RPMI8226 (cell line): ENCODE measurements at places on chromosomes 1 and 21.

DNA sequence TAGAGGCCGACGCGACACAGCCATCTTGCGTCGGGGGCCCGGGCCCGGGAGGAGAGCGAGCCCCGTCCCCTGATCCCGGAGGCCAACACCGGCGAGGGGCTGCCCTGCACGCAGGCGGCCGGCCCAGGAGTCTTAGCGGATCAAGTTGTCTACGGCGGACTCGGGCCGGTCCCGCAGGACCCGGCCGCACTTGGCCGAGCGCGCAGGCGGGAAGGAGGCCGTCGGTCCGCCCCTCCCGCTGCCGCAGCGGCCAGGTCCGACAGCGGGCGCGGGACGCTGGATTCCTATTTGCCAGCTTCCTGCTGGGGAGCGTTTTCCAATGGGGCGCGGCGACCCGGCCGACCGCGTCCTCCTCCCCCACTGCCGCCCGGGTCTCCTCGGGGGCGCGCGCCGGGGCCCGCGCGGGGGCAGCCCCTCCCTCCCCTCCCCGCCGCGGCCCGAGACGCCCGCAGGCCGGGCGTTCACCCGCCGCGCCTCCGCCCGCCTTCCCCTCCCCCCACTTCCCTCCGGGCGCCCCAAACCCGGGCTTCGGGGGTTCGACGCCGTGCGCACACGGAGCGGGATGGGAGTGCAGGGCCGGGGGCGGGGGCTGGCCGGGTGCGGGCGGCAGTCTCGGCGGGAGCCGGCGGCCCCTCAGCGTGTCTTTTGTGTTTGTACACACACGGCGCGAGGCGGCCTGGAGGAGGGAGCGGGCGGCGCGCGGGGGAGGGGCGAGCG is 517 bp upstream of the H3-3A start:
- peak; percentile 76 for DNase-seq

DNA sequence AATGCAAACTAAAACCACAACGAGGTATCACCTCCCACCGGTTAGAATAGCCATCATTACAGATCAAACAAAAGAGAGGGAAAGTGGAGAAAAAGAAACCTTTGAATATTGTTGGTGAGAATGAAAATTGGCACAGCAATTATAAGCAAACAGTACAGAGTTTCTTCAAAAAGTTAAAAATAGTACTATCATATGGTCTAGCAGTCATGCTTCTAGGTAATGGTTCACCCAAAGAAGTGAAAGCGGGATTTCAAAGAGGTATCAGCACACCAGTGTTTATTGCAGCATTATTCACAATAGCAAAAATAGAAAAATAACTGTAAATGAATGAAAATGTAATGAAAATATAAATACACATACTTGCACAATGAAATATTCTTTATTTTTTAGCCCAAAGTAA is 8.2 kb downstream of the OR2T10 start:
- no peak for DNase-seq

GRCh38 chr1:3479511-3480368 is 25.3 kb downstream of the ARHGEF16 start:
- no peak for DNase-seq

DNA sequence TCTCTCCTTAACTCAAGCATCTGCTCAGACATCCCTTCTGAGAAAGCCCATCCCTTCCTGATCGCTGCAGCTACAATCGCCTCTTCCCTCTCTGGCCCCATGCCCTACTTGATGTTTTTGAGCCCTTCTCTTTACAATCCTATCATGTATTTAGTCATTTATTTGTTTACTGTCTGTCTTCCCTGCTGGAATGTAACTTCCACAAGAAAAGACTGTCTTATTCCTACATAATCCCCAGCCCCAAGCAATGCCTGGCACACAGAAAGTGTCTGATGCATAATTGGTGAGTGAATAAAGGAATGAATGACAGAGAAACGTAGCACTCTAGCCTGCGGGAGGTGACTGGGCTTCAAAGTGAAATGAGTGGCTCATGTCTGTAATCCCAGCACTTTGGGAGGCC is 25.4 kb downstream of the ECE1 start:
- DNase-seq: no peak

DNA sequence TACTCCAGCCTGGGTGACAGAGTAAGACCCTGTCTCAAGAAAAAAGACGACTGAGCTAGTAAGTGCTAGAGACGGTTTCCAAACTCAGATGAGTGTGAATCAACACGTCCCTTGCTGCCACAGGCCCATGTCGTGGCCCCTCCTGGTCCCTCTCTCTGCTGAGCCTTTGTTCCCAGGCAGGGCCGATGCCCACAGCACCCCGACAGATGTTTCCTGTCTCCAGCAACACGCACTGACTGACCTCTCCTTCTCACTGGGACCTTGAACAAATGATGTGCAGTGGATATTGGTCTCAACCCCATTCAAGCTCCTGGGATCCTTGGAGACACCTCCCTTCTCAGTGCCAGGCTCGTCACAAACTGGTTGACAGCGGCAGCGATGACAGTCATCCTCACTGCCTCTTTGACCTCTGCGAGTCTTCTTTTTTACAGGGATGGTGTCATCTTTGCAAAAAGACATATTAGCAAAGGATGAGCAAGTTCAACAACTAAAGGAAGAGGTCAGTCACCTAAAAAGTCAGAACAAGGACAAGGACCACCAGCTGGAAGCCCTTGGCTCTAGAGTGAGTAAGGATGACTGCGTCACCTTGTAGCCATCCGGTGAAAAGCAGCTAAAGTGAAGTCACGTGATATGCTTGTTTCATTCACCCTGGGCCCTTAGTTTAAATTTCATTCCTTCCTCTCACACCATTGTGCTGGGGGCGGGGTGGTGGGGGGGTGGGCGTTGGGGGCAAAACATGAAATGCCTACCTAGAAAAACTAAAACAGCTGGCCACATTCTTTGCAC is 65.8 kb downstream of the FHAD1 start:
- no peak for DNase-seq

DNA sequence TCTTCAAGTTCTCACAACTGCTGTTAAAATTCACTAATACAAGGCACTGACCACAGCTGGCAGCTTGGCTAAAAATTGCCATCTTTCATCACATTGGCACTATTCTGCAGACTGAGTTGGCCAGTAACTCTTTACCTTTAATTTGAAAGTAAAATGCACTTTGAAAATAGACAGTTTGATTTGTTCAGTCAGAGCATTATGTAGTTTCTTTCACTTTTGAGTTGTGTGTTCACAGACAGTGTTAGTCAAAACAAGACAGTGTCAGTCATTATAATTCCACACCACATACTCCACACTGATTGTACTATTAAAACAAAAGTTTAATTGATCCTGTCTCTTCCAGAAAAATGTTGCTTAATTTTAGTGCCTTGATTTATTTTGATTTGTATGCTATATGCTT is 160.7 kb downstream of the SDCCAG8 start:
- no peak for DNase-seq

- DNase-seq: no peak
Measured at GRCh38 chr1:87958201-87958600, 629.5 kb downstream of the LMO4 start.

DNA sequence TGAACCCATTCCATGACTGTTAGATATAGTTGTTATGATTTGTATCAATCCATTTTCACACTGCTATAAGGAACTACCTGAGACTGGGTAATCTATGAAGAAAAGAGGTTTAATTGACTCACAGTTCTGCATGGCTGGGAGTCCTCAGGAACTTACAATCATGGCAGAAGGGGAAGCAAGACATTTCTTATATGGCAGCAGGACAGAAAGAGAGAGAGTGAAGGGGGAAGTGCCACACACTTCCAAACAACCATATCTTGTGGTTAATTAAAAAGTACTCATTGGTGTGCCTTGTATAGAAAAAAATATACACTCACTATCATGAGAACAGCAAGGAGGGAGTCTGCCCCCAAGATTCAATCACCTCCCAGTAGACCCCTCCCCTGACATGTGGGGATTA is 137.6 kb upstream of the NBPF11 start:
- DNase-seq: no peak

- no peak for DNase-seq
Measured at GRCh38 chr1:89708751-89709375, 75.9 kb downstream of the LRRC8C start.

DNA sequence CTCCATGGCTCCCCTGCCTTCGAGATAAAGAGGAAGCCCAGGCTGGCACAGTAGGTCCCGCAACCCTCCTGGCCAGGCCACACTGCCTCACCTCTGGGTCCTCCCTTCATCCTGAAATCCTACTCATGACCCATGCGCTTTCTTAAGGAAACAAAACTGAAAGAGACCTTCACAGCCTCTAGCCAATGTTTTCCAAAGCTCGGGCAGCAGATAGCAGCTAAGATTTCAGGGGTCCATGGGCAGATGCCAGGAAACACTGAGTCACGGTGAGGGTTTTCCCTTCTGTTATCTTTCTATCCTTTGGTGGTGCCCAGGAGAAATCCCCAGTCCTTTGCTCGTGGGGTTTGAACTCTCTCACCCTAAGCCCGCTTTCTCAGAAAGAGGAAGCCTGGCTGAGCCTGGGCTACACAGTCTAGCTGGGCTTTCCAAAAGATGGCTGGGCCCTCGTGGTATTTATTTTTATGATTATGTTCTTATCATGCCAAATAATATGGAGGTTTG is 26.6 kb downstream of the TTC39A start:
- DNase-seq: no peak

DNA sequence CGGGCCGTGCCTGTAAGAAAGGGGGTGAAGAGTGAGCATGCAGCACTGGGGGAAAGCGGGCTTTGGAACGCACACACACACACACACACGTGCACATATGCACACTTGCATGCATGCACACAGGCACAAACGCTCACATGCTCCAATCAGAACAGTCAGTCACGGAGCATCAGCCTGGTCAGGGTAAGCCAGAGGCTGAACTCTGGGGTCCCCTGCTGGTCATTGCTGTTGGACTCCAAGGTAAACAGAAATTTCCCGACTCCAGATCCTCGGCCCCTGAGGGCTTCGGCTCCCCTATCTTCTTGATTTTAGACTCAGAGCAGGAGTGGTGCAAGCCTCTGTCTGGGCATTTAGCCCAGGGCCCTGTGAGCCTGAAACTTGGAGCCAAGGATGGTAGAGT is 54.2 kb downstream of the SYT2 start:
- DNase-seq: peak; percentile 45

GRCh38 chr1:171472183-171472647 is 13.1 kb upstream of the PRRC2C start:
- DNase-seq: no peak

GRCh38 chr1:94796266-94796665 is 23.9 kb upstream of the SLC44A3 start:
- DNase-seq: no peak

- DNase-seq: peak; percentile 93
Measured at GRCh38 chr21:43864313-43864961, 586 bp upstream of the AGPAT3 start.

GRCh38 chr1:185566995-185567394 is 167.2 kb upstream of the HMCN1 start:
- DNase-seq: peak; percentile 26

DNA sequence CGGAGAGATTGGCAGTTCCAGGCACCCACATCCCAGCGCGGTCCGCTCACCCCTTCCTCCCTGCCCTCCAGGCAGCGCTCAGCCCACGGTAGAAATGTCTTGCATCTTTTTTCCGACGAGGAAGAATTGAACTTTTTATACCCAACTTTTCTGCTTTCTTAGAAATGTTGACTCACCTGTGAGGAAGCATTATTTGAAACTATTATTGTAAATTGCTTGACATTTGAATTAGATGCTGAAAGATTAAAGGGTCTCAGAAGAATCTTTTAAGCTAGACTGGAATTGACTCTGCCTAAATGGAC is 912 bp upstream of the SIPA1L2 start:
- DNase-seq: no peak

- DNase-seq: no peak
Measured at GRCh38 chr1:204081791-204082513, 9.0 kb downstream of the SOX13 start.

DNA sequence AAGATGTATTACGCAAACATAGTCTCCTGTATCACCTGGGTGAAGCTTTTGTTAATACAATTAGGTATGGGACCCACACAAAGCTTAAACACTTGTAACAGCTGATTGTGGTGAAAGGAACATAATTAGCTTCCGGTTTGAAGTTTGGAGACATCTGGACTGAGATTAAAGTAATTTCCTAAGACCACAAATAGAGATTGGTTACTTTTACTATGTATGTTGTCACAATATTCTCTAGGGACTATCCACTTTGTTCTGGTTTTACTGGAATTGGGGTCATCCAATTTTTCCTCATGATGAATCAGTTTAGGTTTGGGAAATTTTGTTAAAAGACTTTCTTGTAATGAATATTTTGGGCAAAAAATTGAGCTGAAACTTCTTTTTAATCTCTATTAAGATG is 71.8 kb upstream of the SAMSN1 start:
- no peak for DNase-seq

GRCh38 chr1:42936309-42937078 is 22.2 kb downstream of the SLC2A1 start:
- peak; percentile 86 for DNase-seq

DNA sequence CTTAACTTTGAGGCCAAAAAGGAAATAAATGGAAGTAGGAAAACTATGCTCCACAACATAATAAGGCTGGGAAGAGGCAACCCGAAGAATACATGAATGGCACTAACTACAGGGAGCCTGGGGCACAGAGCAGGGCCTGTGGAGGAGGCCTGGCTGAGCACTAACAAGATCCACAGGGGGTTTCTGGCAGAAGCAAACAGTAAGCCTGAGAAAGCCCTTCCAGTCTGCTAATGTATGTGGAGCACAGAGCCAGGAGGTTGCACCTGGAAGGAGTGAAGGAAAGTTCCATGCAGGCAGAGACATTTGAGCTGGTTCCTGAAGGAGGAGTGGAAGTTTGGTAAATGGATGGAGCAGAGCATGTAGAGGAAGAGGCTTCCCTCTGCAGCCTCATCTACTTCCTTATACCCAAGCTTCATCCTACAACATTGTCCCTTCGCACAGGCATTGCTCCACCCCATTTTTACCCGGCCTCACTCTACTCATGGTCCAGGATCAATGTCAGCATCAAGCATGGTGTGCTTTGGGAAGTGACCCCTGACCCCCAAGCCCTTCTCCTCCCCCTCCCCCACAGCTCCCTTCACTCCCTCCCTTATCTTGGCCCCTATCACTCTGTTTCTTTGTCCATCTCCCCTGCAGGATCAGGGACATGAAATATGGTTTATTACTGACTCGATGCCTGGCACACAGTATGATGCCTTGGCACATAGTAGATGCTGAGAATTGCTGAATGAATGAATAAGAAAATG is 23.3 kb downstream of the SHISA4 start:
- no peak for DNase-seq

- DNase-seq: no peak
Measured at GRCh38 chr1:208201229-208201628, 43.0 kb downstream of the PLXNA2 start.

DNA sequence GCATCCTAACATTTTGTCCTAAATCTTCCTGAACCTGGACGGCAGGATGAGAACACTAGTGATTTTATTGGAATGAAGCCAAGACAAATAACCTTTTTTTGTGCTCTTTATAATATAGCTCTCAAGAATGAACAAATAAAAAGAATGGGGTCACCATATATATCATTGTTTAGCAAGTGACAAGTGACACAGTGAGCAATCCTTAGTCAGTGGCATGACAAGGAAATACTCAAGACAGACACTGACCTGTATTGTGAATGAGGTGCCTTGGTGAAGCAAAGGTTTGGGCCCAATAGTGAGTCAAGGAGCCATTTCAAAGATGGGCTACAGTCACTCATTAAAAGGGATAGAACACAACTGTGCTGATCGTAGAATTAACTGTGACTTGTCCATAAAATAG is 35.7 kb downstream of the PTGFR start:
- DNase-seq: no peak
